ENCODE measurements at places on chromosomes 6 and 20.

DNA sequence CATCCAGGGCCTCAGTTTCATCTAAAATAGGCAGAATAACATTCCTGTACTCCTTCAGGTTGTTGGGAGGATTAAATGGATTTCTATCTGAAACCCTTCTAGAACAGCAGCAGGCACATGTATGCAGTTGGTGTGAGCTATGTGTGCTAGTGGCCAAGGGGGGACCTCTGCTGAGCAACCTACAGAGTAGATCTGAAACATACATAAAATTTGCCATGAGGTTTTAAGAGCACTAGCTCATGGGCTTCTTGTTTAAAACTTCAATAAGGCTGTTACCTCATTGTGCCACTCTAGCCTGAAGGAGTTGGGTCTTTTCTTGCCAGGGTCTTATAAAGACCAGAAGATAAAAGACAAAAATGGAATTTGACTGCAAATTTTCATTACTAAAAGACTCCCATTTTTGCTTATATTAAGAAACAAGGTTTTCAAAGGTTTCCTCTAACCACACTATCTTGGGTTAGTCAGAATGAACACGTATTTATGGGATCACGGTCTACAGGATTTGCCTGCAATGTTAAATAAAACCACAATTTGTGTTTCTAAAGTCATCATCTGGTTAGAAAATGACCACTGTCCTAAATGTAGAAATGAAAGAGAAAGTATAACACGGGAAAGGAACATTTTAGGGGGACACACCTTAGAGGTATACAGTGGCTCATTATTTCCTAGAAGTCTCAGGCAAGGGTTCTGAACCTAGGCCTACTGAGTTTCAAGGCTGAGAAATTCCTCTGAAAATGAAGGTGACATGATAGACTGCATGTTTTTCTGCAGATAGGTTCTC, 144.9 kb upstream of the OLIG3 start:
- no peak for DNase-seq

GRCh38 chr20:51486197-51487005, 56.1 kb downstream of the NFATC2 start:
- no peak for DNase-seq

- DNase-seq: peak; percentile 73
These were observed 33.5 kb downstream of the TPBG start for GRCh38 chr6:82396964-82397751.

- no peak for DNase-seq
These were observed 273.9 kb upstream of the TAB2 start for GRCh38 chr6:149043476-149044130.

- DNase-seq: no peak
These were observed 102.8 kb downstream of the MYB start for GRCh38 chr6:135283926-135284325.

DNA sequence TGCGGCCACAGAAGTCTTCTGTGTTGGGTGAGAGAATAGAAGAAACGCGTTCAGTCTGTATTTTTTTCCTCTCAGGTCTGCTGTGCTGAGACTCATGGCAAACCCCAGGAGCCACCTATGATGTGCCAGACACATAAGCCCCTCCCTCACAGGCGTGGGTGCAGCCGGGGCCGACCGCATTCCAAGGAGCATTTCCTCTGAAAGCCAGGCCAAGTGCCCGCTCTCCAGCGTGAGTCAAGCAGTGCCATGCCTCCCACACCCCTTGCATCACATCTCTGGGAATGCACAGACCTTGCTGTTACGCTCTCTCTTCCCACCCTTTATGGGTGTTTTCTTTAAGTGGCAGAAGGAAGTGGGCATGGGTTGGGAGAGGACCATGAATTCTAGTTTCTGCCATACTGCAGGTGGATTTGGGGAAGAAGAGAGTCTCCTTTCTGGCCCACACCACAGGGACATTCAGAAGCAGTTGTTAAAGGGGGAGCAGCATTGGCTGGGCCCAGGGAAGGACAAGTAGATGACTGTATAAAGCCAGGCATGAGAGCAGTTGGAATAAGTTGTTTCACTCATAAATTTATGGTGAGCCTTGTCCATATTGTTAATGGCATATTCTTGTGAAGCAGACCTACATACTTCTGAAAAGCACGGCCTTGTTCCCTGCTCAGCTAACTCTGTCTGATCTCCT, 37.1 kb upstream of the TFAP2A start:
- DNase-seq: peak; percentile 61

GRCh38 chr6:90820436-90820835, 233.6 kb upstream of the MAP3K7 start:
- DNase-seq: no peak

- no peak for DNase-seq
These were observed 468 bp upstream of the CMTR1 start for GRCh38 chr6:37432590-37432915.

DNA sequence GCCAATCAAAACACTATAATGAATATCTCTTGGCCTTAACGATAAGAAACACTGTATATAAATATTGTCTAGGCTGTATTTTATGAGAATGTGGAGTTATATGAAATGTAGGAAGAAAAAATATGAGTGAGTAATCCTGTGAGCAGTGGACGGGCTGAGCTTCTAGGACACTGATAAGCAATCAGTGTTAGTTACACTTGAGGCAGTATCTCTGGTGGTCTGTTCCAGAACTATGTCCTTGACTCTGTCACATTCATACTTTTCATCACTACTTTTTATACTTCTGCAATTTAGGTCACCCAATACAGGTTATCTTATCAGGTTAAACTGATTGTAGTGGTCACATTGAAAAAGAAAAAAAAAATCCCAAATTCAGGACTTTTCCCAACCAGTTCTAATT, 360.4 kb downstream of the LAMA2 start:
- DNase-seq: no peak

DNA sequence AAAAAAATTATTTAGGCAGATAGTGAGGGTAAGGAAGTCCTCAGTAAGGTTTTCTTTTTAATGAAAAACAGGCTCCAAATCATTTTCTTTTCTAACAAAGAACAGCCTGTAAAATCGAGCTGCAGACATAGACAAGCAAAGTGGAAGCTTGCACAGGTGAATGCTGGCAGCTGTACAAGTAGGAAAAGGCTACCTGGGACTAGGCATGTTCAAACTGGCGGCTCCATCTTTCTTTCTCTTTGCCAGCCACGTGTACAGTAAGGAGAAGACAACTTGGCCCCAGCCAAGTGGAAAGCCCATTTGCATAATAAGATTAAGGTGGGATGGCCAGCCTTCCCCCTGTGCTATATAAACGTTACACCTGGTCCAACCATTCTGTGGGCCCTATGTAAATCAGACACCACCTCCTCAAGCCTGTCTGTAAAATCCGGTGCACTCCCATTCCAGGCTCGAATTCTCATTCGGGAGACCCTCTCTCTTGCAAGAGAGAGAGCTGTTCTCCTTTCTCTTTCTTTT, 27.0 kb upstream of the SLC2A12 start:
- no peak for DNase-seq

- no peak for DNase-seq
These were observed 75.9 kb downstream of the OR2B2 start for GRCh38 chr6:27836141-27836782.

DNA sequence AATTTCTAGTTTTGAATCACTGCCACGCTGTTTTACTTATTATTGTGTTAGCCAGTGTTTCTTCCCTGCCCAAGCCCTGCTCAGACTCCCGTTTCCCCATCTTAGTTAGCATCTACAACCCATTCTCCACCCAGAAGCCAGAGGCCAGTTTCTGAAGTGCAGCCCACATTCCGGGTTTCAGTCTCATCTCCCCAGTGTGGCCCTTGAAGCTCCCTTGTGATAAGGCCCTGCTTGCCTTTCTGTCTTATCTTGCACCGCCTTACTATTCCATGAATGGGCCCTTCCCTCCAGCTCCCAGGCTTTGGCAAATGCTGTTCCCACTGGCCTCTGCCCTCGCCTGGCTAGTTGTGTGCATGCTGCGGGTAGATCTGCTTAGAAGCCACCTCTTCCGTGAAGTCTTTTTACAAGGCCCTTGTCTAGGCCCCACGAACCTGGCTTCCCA, 41.1 kb downstream of the TOX2 start:
- no peak for DNase-seq

DNA sequence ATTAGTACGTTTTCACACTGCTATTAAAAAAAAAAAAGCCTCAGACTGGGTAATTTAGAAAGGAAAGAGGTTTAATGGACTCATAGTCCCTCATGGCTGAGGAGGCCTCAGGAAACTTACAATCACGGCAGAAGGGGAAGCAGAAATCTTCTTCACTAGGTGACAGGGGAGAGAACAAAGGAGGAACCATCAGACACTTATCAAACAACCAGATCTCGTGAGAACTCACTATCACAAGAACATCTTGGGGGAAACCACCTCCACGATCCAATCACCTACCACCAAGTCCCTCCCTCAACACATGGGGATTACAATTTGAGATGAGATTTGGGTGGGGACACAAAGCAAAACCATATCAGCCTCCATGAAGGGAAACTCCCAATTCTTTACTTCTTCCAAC, 85.2 kb upstream of the MAFB start:
- no peak for DNase-seq

DNA sequence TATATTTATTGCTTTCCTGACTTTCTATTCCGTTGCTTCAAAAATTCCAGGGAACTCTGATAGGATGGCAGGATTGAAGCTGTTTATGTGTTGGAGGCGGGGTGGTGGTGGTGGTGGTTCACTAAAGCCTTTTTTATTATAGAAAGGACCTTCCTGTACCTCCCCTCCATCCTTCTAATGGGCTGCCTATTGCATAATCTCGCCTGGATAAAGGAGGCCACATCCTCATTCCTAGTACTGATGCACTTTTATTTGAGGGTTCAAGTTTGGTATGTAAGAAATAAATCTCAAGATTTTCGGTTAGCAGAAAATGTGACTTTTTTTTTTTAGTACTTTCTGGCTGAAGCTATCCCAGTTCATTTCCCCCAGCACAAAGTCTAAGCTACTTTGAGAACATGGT, 18.7 kb upstream of the CTAGE9 start:
- DNase-seq: no peak

DNA sequence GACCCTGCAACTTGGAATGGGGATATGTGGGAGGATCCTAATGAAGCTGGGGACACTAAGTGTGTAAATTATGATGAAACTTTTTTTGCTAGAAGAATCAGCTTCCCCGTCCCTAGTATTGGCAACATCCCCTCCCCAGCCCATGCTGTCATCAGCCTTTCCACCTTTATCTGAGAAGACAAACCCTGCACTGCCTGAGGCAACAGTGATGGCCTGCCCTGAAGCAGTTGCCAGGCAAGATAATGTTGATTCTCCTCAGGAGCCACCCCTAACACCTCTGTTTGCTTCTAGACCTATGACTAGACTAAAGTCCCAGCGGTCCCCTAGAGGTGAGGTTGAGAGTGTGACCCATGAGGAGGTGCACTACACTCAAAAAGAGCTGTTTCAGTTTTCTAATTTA, 27.1 kb downstream of the MICA start:
- DNase-seq: no peak

DNA sequence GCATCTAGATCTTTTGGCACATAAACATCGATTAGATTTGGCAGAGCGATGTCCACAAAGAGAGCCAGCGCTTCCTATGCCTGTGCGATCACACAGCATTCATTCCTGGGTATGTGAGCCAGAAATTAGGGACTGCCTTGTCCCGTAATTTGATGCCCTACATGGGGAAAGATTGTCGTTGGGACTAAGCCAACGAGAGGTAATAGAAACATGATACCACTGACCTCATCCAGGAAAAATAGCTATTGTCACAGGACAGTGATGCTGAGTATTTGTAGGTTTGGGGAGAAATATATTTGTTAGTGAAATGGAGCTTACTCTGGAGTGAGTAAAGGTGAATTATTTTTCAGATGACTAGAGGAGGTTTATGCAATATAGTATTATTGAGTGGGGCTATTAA, 154.0 kb downstream of the TSHZ2 start:
- no peak for DNase-seq

- no peak for DNase-seq
These were observed 23.9 kb downstream of the MYH7B start for GRCh38 chr20:34979366-34980153.

DNA sequence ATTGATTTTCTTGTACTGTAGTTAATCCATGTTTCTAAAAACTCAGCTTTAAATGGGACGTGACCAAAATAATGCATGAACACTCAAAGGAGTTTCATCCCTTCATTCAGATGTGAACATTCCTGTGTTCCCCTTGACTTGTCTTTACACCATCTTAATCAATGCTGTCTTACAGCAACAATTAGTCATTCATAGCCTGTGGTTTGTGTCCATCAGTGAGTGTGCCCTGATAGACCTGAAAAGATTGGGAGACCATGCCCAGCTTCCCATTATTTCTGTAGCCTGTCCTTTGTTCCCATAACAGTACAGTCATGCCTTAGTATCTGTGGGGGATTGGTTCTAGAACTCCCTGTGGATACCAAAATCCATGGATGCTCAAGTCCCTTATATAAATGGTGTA, 23.9 kb downstream of the NT5E start:
- DNase-seq: no peak

GRCh38 chr6:39102821-39103136, 12.2 kb downstream of the SAYSD1 start:
- no peak for DNase-seq

DNA sequence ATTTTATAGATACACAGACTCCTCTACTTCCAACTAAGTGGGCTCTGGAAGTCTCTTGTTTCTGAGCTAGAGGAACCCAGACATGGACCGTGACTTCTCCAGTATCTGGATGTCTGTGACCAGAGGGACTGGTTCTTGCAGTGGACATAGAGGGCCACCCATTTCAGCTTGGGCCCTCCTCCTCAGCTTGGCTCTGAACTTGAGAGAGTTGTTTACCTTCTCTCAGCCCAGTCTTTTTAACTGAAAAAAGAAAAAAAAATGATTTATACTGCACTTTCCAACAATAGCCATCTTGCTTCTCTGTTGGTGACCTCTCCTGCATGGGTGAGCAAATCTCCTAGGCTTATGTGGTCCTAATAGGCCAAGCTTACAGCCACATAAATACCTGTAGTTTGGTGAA, 60.3 kb upstream of the TMEM181 start:
- no peak for DNase-seq

GRCh38 chr6:40550202-40551101, 36.7 kb downstream of the LRFN2 start:
- DNase-seq: peak; percentile 39

- DNase-seq: no peak
These were observed 1090.7 kb downstream of the KIF16B start for GRCh38 chr20:15482525-15482924.

DNA sequence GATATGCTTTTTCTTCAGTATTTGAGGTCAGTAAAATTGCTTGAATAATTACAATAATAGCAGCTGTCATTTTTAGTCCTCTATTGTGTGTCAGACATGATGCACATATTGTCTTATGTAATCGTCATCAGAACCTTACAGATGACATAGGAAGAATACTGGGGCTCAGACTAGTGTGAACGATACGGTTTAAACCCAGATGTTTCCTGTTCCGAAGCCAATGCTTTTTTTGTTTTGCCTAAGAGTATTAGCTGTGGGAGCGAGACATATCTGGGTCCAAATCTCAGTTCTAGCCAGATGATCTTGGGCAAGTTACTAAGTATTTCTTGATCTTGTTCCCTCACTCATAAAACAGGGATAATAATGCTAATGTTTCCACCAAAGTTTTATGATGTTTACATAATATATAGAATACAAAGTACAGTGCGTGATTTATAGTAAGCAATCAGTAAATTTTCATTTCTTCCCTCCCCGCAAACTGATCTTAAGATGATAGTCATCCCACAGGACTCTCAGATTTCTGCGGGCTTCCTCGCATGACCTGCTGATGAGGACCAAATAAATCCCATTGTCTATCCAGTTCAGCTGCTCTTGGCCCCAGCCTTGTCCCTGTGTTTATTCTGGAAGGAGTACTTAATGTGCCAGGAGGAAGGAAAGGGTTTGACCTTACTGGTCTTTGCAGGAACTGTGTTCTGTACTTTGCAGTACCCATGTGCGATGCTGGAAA, 98.2 kb downstream of the CAP2 start:
- DNase-seq: no peak

All from stromal cell of bone marrow (primary cell).